ENCODE measurements at places on chromosomes 13 and 19. TPM values are rescaled to one million over a fixed set of nuclear protein-coding genes. Genes with fewer than 3 reads are reported as not detected.
A peak's percentile ranks its signal among the peaks of the same experiment; 100 is the strongest.

DNA sequence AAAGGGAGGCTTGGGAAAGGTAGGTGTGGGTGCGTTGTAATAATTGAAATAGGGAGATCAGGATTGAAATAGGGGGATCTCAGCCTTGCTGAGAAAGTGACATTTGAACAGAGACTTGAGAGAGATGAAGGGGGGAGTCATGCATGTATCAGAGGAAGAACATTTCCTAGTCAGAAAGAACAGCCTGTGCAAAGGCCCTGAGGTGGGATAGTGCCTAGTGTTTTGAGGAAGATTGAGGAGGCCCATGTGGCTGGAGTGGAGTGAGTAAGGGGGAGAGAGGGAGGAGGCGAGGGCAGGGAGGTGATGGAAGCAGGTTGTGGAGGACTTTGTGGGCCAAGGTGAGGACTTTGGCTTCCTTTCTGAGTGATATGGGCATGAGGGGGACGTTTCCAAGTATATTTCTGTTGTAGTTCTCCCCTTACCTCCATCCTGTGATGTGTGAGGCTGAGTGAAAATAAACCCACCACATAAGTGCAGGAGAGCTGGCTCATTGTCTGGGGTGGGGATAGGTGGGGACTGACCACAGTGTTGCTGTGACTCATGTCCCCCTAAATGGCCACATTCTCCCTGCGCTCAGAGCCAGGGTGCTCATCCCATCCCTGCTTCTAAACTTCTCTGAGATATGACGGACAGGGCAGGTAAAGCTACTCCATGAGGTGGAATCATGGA is 17.8 kb downstream of the ACTL9 start:
- no peak for DNase-seq

DNA sequence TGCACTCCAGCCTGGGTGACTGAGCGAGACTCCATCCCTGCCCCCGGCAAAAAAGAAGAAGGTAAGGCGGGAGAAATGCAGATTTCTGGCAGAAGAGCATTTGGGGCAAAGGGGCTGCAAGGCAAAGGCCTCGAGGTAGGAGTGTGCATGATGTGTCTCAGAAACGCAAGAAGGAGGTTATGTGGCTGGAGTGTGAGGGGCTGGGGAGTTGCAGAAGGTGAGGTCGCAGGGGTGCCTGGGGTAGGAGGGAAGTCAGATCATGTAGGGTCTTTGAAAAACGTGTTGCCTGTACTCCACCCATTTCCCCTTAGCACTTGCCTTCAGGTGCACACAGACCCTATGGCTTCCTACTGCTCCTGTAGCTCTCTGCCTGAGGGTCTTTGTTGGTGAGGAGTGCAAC is 29.9 kb downstream of the KCTD15 start:
- DNase-seq, result no peak

DNA sequence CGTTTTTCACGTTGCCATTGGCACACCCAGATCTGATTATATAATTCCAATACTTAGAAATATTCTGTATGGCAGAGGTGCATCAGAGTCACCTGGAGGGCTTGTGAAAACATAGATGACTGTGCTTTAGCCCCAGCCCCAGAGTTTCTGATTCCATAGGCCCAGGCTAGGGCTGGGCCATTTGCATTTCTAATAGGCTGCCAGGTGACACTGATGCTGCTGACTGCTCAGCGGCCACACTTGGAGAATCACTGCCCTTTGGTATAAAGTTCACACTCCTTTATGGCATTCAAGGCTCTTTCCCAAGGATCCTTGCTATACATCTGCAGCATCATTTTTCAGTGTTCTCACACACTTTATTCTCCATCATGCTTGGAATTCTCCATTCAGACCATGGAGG is 137.1 kb downstream of the AKAP11 start:
- DNase-seq, result no peak

DNA sequence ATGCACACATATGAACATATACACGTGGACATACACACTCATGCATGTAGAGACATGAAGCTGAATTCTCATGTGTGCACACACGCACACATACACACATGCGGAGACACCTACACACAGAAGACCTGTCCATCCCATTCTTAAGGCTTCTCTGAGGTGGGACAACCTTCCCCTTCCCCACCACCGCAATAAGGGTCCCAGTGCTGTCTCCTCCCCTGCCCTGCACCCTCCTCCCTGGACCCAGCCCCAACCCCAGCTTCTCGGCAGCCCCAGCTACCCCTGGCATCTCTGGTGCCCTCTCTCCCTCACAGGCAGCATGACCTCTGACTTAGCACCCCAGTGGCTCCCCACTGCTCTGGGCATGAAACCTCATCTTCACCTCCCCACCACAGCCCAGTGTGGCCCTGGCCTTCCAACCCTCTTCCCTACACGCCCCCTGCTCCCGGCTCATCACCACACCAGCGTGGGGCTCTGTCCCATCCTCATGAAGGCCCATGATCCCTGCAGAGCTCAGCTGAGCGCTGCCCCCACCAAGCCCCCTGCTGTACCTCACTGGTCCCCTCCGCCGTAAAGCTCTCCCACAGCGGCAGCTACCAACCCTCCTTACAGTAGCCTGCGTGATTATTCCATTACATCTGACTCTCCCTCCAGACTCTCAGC is 204.1 kb upstream of the ZNF536 start:
- no peak for DNase-seq

The HSH2D gene
- not detected for total RNA-seq

DNA sequence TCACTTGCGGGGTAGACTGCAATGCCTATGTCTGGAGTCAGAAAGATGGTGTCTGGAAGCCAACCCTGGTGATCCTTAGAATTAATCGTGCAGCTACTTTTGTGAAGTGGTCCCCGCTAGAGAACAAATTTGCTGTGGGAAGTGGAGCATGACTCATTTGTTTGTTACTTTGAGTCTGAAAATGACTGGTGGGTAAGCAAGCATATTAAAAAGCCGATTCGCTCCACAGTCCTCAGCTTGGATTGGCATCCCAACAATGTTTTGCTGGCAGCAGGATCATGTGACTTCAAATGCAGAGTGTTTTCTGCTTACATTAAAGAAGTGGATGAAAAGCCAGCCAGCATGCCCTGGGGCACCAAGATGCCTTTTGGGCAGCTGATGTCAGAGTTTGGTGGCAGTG is 9.5 kb upstream of the ERVV-1 start:
- no peak for DNase-seq

DNA sequence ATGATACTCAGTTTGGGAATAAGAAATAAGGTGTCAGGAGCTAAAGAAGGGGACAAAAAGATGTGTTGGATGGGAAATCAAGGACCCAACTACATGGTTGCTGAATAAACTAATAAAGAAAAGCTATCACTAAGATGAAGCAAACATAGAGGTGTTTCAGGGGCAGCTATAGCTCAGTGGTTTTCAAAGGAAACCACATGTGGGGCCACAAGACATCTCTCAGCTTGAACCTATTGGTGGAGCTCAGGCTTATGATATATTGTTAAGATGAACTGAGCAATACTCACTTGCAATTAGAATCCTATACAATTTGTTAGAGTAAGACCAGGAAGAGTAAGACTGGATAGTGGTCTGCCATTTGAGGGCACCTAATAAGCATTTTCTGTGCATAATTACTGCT is 45.1 kb upstream of the SPRY2 start:
- no peak for DNase-seq

The FGF22 gene
- total RNA-seq, result 1.5 TPM

DNA sequence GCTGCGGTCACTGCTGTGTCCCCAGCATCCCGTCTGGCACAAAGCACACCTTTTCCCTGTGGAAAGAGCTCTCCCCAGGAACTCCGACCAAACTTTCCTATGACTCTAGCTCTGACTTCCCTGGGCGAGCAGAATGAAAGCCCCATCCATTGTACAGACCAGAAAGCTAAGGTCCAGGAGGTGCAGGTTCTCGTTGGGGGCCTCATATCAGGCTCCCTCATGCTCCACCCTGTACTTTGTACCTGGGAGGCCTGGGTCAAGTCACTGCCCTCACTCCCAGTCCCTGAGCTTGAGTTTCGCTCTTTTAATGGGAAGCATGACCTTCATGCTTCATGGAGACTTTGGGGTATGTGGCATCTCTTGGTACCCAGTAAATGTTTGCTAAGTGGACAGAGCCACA is 18.4 kb downstream of the CYTH2 start:
- DNase-seq, result no peak

DNA sequence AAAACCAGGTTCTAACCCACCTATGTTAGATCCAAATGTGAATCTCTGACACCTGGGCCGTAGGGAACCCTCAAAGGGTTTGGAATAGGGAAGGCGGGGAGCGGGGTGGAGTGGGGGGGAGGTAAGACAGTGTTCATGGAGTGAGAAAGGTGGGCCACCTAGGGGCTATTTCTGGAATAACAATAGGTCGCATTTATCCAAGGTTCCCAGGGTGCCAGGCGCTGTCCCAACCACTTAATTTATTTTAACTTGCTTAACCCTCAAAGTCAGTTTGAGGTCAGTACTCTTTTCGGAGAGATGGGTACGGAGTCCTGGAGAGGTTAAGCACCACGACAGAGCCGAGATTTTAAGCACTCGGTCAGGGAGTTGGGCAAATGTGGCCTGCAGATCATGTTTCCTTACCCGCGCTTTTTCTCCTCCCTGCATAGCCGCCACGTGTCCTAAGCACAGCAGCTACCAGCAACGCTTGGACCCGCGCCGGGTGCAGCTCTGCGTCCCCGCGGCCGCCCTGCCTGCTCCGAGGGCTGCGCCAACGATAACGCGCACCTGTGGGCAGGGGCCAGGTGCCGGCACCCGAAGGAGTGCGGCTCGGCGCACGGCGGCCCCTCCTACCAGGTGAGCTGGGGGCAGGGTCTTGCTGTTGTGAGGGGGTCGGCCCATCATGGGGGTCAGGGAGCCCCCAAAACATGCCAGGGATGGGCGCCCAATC is 25.0 kb upstream of the FXYD3 start:
- DNase-seq, result peak; percentile 44

The DNAAF3 gene
- total RNA-seq, result 2.4 TPM

GRCh38 chr19:3565139-3565538 is 7.6 kb upstream of the HMG20B start:
- DNase-seq, result no peak

DNA sequence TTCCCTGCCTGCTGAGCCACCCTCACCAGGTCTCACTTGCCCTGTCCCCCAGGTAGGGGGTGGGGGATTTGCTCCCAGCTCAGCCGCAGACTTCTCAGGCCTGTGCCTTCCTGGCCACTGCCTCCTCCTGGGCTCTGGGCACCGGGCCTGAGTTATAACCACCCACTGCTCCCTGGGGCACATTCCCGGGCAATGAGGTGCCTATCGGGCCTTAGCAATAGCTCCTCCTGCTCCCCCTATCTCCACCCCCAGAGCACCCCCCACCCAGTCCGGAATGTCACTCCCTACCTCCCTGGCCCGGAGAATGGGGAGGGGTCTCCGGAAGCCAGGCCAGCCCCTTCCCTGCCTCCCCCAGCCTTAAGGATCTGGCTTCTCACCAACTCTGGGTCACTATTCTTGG is at the start of gene KLK5:
Gene KLK5 (minus strand): TSS at position 129 of the 400 bp plus-strand sequence. CDS start 381 bp downstream, outside the sequence.
- no peak for DNase-seq

The NCR1 gene
- total RNA-seq, result not detected

DNA sequence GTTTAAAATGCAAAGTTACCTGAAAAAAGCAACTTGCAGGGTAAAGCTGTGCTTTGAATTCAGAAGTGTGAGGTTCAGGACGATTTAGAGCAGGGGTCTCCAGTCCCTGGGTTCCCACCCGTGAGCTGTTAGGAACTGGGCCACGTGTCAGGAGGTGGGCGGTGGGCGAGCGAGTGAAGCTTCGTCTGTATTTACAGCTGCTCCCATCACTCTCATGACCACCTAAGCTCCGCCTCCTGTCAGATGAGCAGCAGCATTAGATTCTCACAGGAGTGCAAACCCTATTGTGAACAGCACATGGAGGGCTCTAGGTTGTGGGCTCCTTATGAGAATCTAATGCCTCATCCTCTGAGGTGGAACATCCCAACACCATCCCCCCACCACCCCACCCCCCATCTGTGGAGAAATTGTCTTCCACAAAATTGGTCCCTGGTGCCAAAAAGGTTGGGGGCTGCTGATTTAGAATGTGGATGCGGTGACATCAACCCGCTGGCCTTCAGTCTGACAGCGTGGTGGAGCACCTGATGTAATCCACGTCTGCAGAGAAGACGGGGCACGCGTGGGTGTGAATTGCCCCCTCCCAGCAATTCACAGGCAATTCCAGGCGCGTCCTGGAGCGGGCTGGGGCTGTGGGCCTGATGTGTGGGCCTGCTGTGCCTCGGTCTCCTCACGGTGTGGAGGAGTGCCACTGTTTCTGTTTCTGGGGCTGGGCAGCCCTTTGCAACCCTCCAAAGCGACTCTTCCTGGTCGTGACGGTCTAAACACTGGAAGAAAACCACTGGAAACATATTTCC is 214.0 kb upstream of the SOX1 start:
- no peak for DNase-seq
